ENCODE measurements at places on chromosomes 6 and 20.

- no peak for DNase-seq
Measured at GRCh38 chr6:130043344-130043743, 25.0 kb downstream of the L3MBTL3 start.

DNA sequence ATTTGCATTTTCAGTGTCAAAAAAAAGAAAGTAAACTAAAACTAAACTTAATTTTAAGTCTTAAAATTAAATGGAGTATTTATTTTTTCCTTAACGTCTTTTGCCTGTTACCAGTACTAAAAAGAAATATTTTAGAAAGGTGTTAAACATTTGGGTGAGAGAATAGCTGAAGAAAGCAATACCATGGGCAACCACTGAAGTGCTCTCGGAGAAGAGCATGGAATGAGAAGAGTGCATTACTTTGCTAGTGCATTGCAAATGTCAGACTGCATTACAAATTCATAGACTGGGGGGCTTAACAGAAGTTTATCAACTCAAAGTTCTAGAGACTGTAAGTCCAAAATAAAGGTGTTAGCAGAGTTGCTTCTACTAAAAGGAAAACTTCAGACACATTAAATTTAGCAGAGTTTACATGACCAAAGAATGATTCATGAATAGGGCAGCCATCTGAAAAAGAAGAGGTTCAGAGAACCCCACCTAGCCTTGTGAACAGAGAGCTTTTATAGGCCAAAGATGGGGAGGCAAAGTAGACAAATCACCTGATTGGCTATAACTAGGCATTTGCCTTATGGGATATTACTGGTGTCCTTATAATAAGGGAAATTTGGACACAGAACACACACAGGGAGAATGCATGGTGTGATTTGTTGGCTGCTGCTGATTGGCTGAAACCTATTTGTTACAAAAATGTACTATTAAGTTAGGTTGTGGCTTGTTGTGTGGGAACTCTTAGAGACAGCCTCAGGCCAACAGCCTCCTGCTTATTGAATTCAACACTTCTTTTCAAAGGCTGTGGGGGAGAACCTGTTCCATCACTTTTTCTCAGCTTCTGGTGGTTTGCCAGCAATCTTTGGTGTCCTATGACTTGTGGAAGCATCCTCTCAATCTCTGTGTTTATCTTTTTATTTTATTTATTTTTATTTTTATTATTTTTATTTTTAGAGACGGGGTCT lies 106.7 kb upstream of the RREB1 start:
- peak; percentile 10 for DNase-seq

- no peak for DNase-seq
Measured at GRCh38 chr6:140546640-140547039, 1172.2 kb upstream of the CITED2 start.

- no peak for DNase-seq
Measured at GRCh38 chr6:24836109-24836508, 37.4 kb upstream of the ARMH2 start.

DNA sequence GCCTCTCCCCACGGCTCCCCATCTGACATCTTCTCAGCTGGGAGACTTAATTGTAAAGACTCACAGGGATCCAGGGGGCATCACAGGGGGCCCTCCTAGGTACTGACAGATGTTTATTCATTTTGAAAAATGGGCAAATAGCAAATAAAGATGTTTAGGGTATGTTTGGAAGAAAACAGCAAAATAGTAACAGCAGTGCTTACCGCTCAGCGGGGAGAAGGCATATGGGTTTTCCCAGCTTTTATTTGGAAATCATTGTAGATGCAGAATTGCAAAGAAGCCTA lies 2.7 kb upstream of the BIRC7 start:
- no peak for DNase-seq

DNA sequence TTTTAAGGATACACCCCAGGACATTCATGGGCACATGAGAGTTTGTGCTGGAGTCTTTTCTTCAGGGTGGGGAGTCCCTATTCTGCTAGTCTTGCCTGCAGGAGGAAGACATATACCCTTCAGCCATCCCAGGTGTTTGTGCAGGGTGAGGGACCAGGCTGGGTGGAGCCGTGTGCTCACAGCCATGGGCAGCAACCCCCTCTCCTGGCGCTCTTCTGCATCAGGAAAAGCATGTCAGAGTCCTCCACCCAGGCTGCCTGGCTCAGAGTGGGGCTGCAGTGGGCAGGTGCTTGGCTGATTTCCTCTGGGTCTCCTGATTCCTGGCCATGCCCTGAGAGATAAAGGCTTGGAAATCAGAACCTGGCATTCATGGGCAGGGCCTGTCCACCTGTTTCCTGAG lies 22.7 kb upstream of the MLN start:
- no peak for DNase-seq

DNA sequence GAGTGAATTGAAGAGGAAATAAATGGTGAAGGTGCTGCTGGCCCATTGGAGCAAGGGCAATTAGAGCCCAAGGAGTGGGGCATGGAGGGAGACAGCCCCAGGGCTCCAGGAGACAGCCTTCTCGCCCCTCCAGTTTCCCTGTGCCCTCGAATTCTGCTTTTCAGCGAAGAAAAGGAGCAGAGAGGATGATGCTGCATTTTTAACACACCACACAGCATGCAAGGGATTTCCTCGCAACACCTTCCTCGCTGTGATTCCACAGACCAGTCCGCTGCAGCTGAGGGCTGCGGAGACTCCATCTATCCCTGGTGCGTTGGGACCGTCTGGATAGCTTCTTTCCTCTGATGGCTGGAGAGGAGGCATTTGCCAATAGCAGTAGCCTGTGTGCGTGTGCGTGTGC lies 41.7 kb downstream of the PTCHD4 start:
- DNase-seq = no peak
